IMR-90 (cell line): ENCODE measurements at places on chromosomes 4 and X.

DNA sequence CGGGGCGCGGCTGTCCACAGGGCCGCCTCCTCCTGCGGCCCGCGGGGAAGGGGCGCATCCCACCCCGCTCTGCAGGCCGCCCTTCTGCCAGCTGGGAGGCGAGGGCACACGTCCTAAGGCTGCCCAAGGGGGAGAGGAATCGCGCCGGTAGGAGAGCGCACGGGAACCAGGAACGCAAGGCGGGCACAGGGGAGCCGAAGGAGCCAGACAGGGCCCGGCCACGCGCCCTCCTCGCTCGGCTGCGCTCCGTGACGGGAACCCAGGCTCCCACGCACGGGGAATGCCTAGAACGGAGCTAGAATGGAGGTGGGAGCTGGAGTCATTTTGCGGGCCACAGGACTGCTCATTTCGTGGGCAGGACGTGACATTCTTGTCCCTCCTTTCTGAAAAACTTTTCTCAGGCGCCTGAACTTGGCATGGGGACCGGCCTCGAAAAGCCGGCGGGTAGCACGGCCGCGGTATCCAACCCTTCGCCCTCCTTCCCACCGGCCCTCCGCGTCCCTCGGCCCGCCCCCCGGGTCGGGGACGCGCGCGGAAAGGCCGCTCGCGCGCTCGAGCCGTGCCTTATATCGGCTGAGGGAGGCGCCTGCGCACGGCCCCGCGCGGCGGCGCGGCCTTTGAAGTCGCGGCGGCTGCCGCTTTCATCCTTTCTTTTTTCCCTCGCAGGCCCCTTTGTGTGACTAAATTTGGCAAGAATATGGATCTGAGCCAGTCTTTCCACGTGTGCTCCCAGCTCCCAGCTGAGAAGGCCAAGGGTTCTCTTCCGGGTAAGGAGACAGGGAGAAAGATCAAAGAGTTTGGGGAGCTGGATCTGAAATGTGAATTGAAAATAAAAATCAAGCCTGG lies 4.2 kb upstream of the LEF1 start:
- H3K27me3 ChIP-seq, result peaks cover 73% of the 10 kb centered on the region
- H3K4me1 ChIP-seq, result peaks cover 2% of the 10 kb centered on the region; the same call in 1 of the 2 replicates
- no peak for DNase-seq
- peak overlapping the region; percentile 44 for H3K4me3 ChIP-seq
- no peak overlapping the region for H3K27ac ChIP-seq
- no peaks in the 10 kb centered on the region for H3K36me3 ChIP-seq

DNA sequence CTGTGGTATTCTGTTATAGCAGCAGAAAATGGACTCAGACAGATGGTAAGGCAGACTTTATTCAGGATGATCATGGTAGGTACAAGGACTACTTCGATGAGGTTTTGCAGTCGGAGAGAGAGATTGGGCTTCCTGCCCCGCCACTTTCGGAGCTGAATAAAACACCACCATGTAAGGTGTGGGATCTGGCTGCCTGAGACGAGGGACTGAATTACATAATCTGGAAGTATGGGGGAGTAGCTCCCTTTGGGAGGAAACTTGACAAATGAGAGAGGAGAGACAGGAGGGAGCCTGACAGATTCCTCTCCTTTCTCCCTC lies 255.5 kb upstream of the GATB start:
- no peak for DNase-seq
- H3K36me3 ChIP-seq, result no peaks in the 10 kb centered on the region
- peaks cover 23% of the 10 kb centered on the region for H3K27me3 ChIP-seq
- H3K4me3 ChIP-seq, result no peak overlapping the region
- H3K27ac ChIP-seq, result no peak overlapping the region

GRCh38 chr4:26912810-26913209 lies 52.2 kb downstream of the STIM2 start:
- no peak for DNase-seq
- no peaks in the 10 kb centered on the region for H3K27me3 ChIP-seq
- no peaks in the 10 kb centered on the region for H3K36me3 ChIP-seq
- no peak overlapping the region for H3K27ac ChIP-seq
- H3K4me3 ChIP-seq, result no peak overlapping the region

DNA sequence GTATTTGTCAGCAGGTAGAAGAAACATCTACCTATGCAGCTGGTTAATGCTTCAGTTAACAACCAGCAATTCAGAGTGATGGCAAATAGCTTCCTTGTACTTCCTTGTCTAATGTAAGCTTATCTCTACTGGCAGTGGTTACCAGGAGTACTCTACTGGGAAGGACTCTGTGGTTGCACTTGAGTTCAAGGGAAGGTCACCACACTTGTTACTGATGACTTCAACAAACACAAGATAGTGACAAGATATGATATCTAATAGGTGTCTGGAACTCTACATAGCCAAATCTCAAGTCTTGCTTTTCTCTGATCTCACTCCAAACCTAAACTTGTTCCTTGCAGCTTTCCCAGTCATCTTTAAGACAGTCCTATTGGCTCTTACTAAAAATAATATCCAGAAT lies 1644.9 kb upstream of the TENM3 start:
- no peak overlapping the region for H3K27ac ChIP-seq
- DNase-seq, result no peak
- H3K27me3 ChIP-seq, result no peaks in the 10 kb centered on the region
- no peak overlapping the region for H3K4me3 ChIP-seq
- H3K4me1 ChIP-seq, result no peaks in the 10 kb centered on the region

DNA sequence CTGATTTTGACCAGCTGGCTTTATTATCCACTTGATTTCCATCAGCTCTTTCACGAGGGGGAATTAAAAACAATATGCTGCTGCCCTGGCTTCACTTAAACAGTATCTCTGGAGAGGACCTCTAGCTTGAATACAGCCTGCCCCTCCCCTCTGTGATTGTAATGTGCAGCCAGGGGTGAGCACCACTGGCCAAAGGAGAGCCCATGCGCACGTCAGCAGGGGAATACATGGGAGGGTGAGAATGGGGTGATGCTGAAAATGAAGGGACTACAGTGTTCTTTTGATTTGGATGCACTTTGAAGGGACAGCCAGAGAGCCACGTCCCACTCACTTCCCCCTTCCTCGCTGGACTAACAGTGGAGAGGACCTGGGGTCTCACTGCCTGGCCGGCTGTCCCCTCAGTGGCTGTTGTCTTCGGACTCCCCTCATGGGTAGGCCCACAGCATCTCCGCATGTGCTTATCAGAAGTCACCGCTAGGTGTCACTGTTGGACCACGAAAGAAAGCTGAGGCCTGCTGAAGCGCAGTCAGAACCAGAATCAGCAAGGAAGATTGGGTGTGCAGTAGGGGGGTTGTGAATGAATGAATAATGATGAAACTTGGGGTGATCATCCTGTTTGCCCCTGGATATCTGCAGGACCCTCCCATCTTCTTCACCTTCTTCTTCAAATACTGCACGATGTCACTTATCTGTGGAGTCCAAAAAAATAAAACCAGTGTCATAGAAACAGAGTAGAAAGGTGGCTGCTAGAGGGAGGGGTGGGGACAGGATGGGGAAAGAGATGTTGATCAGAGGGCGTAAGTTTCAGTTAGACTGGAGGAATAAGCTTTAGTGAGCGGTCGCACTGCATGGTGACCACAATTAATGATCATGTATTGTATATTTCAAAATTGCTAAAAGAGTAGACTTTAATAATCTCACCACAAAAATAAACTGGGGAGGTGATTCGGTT lies 32.8 kb downstream of the CLCN4 start:
- no peaks in the 10 kb centered on the region for H3K36me3 ChIP-seq
- no peak overlapping the region for H3K4me3 ChIP-seq
- H3K4me1 ChIP-seq, result no peaks in the 10 kb centered on the region
- DNase-seq, result peak; percentile 63

- H3K27ac ChIP-seq, result no peak overlapping the region
- peak; percentile 93 for DNase-seq
- no peaks in the 10 kb centered on the region for H3K36me3 ChIP-seq
- H3K4me1 ChIP-seq, result no peaks in the 10 kb centered on the region; the same call in 1 of the 2 replicates
Observed at GRCh38 chr4:120692964-120693363, 229.6 kb downstream of the PRDM5 start.

DNA sequence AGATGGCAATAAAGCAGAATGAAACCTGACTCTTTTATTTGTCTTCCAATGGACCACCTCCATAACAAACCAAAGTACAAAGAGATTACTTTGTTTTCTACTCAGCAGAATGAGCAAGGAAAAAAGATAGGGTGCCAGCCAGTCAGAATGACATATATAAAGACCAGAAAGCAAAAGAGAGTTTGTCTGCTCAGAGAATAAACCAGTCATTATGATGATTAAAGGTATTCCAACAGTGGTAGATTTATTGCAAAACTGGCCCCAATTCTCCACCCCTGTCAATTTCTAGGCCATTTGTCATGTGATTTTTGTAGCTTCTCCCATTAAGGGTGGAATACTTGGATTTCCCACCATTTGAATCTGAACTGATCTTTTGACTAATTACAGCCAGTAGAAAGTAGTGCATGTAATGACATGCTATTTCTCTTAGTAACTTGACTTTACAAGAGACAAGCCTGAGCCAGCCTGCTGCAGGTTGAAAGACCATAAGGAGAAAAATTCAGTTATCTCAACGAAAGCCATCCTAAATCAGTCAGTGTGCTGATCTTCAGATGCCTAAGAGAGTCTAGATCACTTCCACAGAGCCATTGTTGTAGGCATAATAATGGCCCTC lies 203.1 kb downstream of the EPHA5 start:
- no peak overlapping the region for H3K4me3 ChIP-seq
- H3K36me3 ChIP-seq, result no peaks in the 10 kb centered on the region
- DNase-seq, result no peak
- no peaks in the 10 kb centered on the region for H3K27me3 ChIP-seq
- H3K4me1 ChIP-seq, result no peaks in the 10 kb centered on the region

DNA sequence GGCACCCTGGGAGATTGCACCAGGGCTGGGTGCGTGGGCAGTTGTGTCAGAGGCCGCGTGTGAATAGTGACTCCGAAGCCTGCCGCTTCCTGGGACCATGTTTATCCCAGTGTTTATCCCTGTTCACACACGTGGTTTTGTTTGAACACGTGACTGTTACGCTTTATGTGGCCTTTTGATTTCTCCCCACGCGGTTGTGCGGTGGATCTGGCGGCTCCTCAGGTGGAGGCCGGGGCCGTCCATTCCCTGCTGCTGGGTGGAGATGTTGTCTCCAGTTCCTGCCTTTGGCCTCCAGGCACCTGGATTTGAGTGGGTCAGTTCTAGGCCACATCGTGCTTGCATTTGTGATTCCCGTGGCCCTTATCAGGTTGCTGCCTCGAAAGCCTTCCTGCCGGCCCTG lies 35.1 kb downstream of the NELFA start:
- H3K36me3 ChIP-seq, result peaks cover 54% of the 10 kb centered on the region
- DNase-seq, result no peak
- H3K27ac ChIP-seq, result no peak overlapping the region

DNA sequence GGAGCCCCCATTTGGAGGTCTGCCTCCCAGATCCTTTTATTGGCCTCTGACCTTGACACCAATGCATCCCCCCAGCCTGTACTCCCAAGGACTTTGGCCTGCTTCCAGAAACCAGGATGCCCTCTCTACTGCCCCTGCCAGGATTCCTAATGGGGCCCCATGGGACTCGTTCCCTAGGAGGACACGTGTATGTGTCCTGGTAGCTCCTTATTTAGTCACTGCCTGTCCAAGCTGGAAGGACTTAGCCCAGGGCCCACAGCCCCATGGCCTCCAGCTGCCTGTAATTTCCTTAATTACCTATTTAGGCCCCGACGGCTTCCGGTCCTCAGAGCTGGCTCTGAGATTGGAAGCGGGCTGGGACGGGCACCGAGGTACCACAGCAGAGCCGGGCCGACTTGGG lies 9.4 kb downstream of the ATP2B3 start:
- no peaks in the 10 kb centered on the region for H3K4me1 ChIP-seq
- H3K27ac ChIP-seq, result no peak overlapping the region
- no peak for DNase-seq
- peaks cover 28% of the 10 kb centered on the region; the same call in 1 of the 2 replicates for H3K27me3 ChIP-seq

- H3K36me3 ChIP-seq, result no peaks in the 10 kb centered on the region
- peak overlapping the region; percentile 78 for H3K4me3 ChIP-seq
- H3K27ac ChIP-seq, result peak overlapping the region; percentile 94
- H3K4me1 ChIP-seq, result 0 out of 2 replicates have a peak, but pooled peaks cover 2% of the 10 kb centered on the region
- no peaks in the 10 kb centered on the region for H3K27me3 ChIP-seq
- DNase-seq, result peak; percentile 51
Observed at GRCh38 chr4:150582873-150583286, 929 bp downstream of the MAB21L2 start.

DNA sequence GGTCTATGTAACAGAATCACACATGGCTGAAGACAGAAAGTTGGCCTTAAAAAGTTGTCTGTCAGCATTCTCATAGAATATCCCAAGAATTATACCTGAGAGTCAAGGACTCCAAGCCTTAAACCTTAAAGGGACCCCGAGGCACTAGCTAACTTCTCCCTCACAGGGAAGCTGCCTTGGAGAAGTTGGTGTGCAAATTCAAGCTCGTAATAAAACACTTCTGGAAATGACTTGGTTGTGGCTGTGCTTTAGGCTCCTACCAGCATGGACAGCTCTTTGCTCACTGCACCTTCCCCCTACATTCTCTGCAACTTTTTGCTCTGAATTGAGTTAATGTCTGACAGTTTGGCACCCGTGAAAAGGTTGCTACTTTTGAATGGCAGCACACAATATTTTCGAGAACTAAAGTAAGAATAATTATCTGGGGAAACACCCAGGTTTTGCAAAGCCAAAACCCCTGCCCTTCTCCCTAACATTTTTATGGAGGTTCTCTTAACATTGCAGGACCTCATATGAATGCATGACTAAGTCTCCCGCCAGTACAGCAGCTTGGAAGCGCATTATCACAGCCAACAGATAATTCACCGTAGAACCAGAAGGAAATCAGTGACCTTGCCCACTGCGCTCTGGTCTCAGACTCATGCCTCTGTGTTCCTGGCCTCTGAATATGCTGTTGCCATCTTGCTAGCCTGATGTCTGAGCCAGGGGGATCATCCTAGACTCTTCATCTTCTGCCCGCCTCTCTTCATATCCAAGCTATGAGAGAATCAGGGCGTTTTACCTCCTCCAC lies 91.0 kb downstream of the MGST2 start:
- no peaks in the 10 kb centered on the region for H3K27me3 ChIP-seq
- H3K36me3 ChIP-seq, result no peaks in the 10 kb centered on the region
- no peak overlapping the region for H3K27ac ChIP-seq
- no peaks in the 10 kb centered on the region for H3K4me1 ChIP-seq

- DNase-seq, result peak; percentile 20
- no peak overlapping the region for H3K4me3 ChIP-seq
- H3K36me3 ChIP-seq, result no peaks in the 10 kb centered on the region
- H3K4me1 ChIP-seq, result peaks cover 3% of the 10 kb centered on the region; the same call in 1 of the 2 replicates
- H3K27ac ChIP-seq, result no peak overlapping the region
Observed at GRCh38 chr4:88979276-88979675, 77.7 kb downstream of the FAM13A start.

- no peaks in the 10 kb centered on the region for H3K4me1 ChIP-seq
- H3K36me3 ChIP-seq, result no peaks in the 10 kb centered on the region
- no peaks in the 10 kb centered on the region for H3K27me3 ChIP-seq
- no peak overlapping the region for H3K4me3 ChIP-seq
- no peak overlapping the region for H3K27ac ChIP-seq
Observed at GRCh38 chrX:145735036-145735435, 82.6 kb upstream of the SLITRK2 start.

GRCh38 chr4:42627885-42628646 lies 28.8 kb downstream of the ATP8A1 start:
- no peaks in the 10 kb centered on the region for H3K27me3 ChIP-seq
- no peak overlapping the region for H3K27ac ChIP-seq
- DNase-seq, result no peak
- no peaks in the 10 kb centered on the region for H3K4me1 ChIP-seq
- no peaks in the 10 kb centered on the region for H3K36me3 ChIP-seq
